Frontal cortex (tissue), 4 donors: ENCODE measurements at places on chromosomes 3 and 15. TPM values are rescaled to one million over a fixed set of nuclear protein-coding genes. Genes with fewer than 3 reads are reported as not detected.
A peak's percentile ranks its signal among the peaks of the same experiment; 100 is the strongest.

GRCh38 chr3:152860736-152861135 is 25.8 kb downstream of the P2RY1 start:
- DNase-seq, result no peak

DNA sequence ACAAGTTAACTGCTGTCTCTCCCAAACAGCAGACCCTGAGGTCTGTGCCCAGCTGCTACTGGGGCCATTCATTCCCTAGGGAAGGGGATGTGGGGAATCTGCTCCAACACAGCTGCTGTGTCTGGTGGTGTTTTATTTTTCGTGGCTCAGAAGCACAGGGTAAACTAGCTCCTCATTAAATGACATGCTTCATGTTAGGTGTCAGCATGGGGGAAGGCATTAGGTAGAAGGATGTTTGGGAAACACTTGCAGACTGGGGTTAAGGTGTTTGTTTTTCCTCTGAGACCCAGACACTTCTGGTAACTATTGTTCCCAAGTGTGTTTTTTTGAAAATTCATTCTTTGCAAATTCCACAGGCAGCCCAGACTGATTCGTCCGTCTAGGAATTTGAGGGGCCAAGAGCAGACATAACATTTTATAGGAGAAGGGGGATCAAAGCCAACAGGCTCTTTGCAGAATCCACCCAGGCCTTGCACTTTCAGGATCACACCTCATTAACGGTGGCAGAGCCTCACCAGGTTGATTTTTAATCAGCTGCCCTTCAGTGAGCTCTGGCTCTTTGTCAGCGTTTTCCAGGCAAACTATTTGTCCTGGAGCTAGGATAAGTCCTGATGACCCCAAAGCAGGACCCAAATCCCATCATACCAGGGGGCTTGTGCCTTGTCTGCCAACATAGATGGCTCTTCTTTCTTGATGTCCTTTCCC is 65.4 kb upstream of the ITGA11 start:
- no peak for DNase-seq

- no peak for DNase-seq
Observed at GRCh38 chr3:172536993-172537419, 13.8 kb upstream of the TNFSF10 start.

GRCh38 chr15:100468285-100468684 is 60.5 kb downstream of the CERS3 start:
- no peak for DNase-seq

- no peak for DNase-seq
Observed at GRCh38 chr3:134486577-134487041, 752 bp downstream of the CEP63 start.

- DNase-seq, result no peak
Observed at GRCh38 chr15:66172324-66172980, 81.1 kb downstream of the MEGF11 start.

- no peak for DNase-seq
Observed at GRCh38 chr3:134432236-134432635, 53.5 kb downstream of the ANAPC13 start.

GRCh38 chr3:23341147-23341838 is 138.2 kb downstream of the UBE2E2 start:
- DNase-seq, result no peak

- no peak for DNase-seq
Observed at GRCh38 chr3:23253214-23253613, 50.1 kb downstream of the UBE2E2 start.

DNA sequence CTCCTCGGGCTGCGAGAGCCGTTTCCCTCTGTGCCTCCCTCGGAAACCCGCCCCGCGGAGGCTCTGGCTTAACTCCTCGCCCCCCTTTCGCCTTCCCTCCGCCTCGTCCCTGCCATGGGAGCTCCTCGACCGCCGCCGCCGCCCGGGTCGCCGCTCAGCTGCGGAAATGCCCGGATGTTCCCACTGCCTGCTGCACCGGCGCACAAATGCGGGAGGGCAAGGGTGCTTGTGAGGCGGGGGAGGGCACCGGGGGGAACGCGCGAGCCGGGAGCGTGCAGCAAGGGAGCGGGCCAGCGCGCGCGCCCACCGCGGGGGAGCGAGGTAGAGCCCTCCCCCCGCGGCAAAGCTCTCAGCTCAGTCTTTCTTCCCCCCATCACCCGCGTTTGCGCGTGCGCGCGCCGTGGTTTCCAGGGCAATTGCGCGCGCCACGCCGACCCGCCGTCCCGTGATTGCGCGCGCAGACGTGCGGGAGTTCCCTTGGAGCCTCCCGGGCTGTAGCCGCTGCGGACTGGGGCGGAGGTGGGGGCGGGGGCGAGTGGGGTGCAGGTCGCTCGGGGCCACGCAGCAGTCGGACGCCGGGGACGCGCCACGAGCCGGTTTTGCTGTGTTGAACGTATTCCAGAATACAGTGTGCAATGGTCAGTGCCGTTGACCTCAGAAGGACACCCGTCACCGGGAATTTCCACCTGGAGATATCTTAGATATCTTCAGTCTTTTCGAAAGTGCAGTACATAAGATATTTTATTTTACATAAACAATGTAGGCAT is at the start of gene DMXL2:
DMXL2 (minus strand) TSS at position 168 of the 767 bp plus-strand sequence. CDS start 226 bp downstream, outside the sequence.
- DNase-seq, result peak; percentile 80

GRCh38 chr15:40100947-40101905 is 7.5 kb downstream of the BMF start:
- DNase-seq, result no peak

DNA sequence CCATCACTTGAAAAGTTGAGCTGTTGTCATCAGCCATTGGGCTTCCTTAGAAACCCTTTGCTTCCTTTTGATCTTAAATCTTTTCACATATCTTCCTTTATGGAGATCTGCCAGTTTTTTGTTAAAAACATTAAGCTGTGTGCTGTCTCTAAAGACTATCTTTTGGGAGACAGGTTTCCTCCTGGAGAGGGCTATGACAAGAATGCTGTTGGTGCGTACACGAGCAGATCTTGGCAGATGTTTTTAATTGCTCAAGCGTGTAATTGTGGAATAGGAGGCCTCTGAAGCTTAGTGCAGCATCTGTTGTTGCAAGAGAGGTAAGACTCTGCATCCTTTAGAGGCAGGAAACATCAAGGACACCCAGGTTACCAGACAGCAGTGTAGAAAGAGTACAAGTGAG is 56.8 kb downstream of the PHLDB2 start:
- DNase-seq, result no peak

DNA sequence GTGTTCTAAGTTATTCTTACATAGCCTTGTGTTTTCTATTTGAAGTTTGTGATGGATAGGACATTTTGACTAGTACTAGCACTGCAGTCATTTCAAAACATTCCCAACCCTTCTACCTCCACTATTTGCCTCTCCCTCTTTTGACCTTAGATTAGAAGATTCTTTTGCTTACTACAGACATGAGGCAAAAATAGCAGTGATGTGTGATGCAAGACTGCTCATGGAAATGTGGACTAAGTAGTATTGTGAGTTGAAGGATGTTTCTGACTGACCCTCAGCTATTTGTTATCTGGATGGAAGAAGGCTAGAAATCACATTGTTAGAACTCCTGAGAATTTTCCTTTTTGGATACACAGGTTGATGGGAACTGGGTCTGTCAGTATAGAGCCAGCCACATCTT is 45.9 kb downstream of the ATP2C1 start:
- no peak for DNase-seq

- DNase-seq, result no peak
Observed at GRCh38 chr3:144546539-144546938, 574.9 kb downstream of the DIPK2A start.

The PP2D1 gene
- total RNA-seq, result not detected

The CACNA2D2 gene
- total RNA-seq, result 2.4 TPM

The TMIE gene
- 1.2 TPM for total RNA-seq

The STOML1 gene
- total RNA-seq, result 24.1 TPM

The UROC1 gene
- not detected for total RNA-seq

The DAG1 gene
- total RNA-seq, result 20.0 TPM

The CKMT1B gene
- 7.7 TPM for total RNA-seq
